ENCODE measurements at places on chromosomes 4 and X.

GRCh38 chr4:31194823-31195222 lies 474.7 kb downstream of the PCDH7 start:
- no peak for DNase-seq

GRCh38 chr4:40562208-40562607 lies 67.5 kb downstream of the RBM47 start:
- DNase-seq = no peak

- DNase-seq = no peak
These were observed 35.5 kb upstream of the PLAC8 start for GRCh38 chr4:83149865-83150652.

DNA sequence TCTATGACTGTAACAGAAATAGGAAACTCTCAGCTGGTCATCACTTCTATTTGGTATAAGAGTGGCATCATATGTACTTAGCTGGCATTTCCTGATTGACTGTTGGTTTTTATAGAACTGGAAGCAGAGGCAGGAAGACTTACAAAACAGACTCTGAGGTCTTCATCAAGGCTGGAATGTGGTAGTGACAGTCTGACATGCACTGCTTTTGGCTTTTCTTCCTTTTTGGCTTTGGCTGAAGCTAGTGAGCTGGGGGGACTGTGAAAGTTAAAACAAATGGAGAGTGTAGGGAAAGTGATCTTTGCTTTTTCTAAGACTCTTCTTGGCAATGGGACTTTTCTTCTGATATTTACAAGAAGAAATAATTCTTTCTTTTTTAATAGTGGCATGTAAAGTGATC lies 121.1 kb upstream of the SLC4A4 start:
- DNase-seq = no peak

DNA sequence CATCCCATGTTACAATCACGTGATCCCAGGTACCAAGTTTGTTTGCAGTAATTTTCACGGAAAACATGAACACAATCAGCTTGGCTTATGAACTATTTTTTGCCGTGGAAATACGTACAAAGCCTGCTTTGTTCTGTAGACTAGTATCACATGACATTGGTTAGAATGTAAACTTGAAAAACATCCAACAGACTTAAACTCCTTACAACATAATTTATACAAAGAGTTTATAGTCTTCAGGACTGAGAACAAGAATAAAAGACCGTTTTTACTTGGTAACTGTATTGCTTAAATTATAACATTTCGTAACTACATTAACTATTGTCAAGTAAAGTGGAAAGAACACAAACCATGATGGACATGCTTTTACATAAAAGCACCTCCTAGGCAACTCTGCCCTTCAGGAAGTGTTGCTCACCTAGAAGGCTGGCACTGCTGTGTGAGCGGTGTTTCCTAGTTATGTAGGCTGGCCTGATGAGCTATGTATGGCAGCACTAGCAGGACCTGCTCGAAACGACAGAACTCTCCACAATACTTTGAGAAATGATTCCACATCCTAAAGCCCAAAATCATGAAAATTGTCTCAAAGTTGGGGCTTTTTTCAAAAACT lies 41.8 kb upstream of the WDR1 start:
- no peak for DNase-seq

DNA sequence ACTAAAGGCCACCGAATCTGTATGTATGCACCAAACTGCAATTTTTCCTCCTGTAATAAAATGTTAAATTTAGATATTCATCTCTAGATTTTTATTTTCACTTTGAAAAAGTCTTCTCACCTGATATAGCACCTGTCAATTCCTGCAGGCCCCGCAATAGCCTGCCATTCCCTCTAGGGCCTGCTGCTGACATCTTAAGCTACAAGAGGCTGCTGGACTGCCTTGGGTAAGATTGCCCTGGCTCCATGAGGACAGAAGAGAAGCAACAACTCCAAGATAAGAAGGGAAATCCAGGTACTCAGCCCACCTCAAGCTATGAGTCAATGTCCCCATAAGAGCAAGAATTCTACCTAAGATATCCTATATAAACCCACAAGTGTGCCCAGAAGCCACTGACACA lies 230.2 kb upstream of the AGTR2 start:
- no peak for DNase-seq

GRCh38 chr4:175947117-175947722 lies 118.4 kb upstream of the WDR17 start:
- no peak for DNase-seq

DNA sequence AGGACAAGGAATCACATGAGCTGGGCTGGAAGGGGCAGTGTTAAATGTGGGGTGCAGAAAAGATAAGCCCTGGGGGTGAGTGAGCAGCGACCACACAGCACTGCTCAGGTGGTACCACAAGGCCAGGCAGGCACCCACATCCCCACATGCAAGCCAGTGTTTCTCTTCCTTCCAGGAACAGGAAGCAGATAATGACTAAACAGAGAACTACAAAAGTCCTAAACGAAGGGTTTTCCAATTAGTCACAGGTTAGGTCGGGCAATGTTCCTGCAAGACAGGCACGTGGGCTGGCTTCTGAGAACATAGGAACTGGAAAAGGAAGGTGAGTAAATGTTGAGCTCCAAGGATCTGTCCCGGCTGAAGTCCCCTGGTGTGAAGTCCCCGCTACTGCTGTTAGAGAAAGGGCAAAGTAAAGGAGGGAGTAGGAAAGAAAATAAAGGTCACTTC lies 19.5 kb downstream of the RELL1 start:
- DNase-seq = no peak

- DNase-seq = no peak
These were observed 14.5 kb upstream of the DACH2 start for GRCh38 chrX:86133761-86134160.

DNA sequence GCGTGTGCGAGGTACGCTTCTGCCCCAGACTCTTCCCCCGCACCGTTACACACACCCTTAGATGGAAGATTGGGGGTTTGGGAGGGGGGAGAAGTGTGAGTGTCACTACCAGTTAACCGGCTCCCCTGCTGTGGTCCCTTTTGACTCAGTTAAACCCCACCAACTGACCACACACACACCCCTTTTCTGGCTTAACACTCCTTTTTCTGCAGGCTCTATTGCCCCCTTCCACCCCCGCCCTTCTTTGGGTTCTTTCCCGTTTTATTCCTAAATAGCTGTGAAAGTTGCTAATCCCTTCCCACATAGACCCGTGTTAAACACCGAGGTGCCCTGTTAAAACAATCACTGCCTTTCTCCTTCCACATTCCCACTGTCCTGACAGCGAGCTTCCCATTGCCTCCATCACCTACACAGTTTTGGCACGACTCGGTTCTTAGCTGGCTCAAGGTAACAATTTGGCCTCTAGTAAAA lies 3.7 kb upstream of the NR3C2 start:
- no peak for DNase-seq

DNA sequence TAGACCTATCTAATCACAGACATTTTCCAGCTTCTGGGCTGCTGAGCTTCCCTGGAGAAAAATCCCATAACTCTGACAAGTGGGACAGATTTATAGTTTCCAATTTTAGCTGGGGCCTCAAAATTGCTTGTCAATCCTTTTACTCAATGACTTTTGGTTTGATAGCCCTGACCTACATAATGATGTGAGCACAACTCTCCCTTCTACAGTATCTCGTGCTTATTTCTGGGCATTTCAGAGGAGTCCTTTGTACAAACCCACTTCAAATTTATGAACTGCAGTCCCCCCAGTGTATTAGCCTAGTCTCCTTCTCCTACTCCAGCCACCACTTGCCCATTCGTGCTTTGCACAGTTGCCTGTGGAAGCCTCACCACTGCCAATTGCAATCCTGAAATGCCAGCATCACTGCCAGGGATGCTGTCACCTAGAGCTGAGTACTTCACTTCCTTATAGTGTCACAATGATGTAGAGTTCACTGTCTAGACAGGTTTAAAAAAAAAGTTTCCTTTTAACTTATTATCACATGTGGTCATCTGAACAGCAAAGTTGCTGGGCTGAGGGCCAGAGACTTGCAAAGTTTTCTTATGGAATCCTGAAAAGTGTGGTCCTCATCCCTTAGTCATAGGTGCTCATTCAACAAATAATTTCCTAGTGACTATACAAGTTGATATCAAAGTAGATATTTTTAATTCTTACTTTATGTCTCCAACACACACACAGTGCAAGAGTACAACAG lies 21.2 kb downstream of the TRAM1L1 start:
- no peak for DNase-seq

DNA sequence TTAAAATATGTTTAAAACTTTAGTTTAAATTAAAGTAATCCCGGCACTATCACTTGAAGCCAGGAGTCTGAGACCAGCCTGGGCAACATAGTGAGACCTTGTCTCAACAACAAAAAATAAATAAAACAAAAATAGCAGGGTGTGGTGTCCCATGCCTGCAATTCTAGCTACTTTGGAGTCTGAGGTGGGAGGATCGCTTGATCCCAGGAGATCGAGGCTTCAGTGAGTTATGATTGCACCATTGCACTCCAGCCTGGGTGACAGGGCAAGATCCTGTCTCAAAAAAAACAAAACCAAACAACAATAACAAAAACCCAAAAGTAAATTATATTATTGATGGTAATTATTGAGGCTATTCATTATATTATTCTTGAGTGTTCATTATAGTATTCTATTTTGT lies 9.9 kb upstream of the PDLIM5 start:
- DNase-seq = no peak

GRCh38 chrX:155767051-155767875 lies 113.9 kb upstream of the VAMP7 start:
- no peak for DNase-seq

- DNase-seq = no peak
These were observed 28.9 kb downstream of the ZNF827 start for GRCh38 chr4:145909773-145910172.

GRCh38 chrX:1221296-1221845 lies 8.9 kb upstream of the CRLF2 start:
- no peak for DNase-seq

- DNase-seq = no peak
These were observed 38.7 kb downstream of the TFDP3 start for GRCh38 chrX:133179500-133179899.

DNA sequence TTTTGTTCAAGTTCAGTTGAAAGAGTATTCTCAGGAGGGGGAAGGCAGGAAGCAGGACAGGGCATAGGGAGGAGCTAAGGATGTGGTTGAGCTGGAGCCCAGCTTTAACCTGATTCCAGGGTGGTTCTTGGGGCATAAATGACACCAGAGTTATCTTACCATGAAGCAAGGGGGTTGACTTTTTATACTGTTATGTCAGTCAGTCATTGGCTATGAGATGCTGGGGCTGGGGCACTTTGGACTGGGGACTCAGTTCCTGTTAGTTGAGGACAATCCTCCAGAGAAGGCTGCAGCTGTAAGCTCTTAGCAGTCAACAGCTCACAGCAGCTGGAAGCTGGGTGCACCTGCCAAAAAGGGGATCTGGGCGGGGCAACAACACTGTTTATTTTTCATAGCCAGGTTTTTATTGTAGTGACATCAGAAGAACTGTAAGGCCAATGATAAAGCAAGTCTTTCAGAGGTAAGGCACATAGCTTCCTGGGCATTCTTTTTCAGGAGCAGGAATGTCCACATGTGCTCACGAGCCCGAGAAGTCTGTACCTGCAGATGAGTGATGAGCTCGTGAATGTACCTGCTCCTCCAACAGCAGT lies 78.5 kb downstream of the MID1IP1 start:
- DNase-seq = no peak

DNA sequence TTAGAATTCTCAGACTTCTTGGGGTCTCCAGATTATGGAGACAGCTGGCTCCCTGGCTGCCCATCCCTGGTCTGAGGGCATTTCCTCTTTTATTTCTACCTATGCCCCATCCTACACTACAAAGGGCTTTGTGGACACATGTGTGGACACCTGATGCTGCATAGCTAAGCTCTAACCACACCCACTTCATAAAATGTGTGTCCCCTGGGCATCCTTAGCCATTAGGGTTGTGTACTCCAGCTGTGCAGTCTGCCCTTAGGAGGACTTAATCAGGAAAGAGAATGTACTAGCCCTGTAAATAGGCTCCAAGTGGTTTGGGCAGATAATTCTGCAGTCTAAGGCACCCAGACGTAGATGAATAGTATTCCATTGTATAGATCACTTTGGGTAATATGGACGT lies 47.0 kb downstream of the COQ2 start:
- DNase-seq = no peak

DNA sequence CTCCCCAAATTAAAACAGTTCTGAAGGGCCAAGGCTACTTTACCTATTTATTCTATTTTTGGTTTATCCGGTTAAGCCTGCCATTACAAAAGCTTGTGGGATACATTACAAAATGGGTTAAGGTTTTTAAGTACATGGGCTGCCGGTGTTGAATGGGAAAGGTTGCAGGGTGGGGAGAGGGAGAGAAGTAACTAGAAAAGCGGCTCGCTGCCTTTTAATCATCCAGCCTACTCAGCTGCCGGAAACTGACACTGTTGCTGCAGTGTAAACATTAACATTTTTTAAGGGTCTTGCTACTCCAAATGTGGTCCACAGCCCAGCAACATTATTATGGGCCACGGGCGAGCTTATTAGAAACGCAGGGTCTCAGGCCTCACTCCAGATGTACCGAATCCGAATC lies 1.5 kb upstream of the IL1RAPL1 start:
- no peak for DNase-seq

DNA sequence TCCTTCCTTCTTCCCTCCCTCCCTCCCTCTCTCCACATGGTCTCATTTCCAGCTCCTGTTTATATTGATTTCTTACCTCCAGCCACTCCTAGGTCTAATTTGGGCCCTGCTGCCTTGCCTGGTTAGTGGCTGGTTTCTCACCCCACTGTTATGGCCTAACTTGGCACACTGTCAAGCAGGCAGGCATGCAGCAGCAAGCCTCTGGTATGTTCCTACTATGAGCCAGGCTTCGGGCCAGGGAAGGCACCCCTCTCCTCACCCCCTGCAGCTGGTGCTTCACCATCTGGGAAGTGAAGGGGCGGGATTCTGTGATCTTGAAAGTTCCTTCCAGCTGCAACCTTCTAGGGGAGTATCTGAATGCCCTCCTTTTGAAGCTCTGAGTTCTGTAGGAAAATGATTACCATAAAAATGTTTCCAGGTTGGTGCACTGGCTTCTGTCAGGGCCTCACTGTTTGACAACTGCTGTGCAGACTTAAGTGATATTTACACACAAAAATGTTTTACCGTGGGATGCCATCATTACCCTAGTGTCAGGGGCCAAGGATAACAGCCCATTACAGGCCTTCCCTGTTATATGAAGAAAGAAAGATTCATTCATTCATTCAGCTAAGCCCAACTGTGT lies 10.1 kb upstream of the VMA21 start:
- DNase-seq = no peak

DNA sequence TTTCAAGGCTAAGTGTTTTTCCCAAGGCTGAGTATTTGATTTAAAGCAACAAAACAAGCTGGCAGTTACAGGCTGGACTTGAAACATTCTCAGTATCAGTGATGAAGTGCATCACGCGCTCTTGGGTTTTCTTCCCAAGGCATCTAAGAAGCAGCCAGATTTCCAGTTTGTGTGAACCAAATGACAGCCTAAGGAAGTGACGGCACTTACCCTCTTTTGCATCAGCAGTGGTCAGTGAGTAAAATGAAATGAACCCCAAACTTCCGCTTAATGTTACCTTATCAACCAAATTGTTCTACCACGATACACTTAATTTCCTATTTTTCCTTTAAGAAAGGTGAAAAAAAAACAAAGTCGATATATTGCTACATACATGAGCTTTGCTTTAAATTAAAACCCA lies 15.8 kb upstream of the GYPE start:
- no peak for DNase-seq
